ENCODE measurements at places on chromosomes 12 and 14. TPM values are rescaled to one million over a fixed set of nuclear protein-coding genes. Genes with fewer than 3 reads are reported as not detected.

- no peak for DNase-seq
- H3K4me3 ChIP-seq, result no peak overlapping the region
- H3K4me1 ChIP-seq, result peaks cover 84% of the 10 kb centered on the region
- no peak overlapping the region for H3K27ac ChIP-seq
Measured at GRCh38 chr12:45977620-45978019, 12.8 kb downstream of the SCAF11 start.

DNA sequence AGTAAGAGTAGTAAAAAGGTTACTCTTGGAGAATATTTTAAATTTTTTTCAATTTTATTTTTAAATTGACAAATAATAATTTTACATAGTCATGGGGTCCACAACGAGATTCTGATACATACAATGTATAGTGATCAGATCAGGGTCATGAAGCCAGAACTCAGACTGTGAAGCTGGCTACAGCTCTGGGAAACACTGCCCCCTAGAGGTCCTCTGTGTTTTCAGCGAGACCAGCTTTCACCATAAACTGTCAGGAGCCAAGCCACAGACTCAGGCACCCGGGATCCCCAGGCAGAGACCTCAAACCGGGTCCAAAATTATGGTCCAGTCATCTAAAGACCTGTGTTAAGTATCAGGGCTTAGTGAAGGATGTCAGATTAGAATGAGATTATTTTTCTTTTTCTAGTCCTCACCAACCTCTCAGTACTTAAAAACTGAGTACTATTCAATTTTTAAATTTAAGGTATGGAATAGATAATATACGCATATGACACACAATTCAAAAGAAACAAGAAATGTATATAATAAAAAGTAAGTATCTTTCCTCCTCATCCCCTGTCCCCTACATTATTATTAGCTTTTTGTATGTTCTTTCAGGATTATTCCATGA lies 397.1 kb downstream of the MDGA2 start:
- H3K27me3 ChIP-seq, result no peaks in the 10 kb centered on the region
- no peak overlapping the region for H3K27ac ChIP-seq
- H3K36me3 ChIP-seq, result no peaks in the 10 kb centered on the region

DNA sequence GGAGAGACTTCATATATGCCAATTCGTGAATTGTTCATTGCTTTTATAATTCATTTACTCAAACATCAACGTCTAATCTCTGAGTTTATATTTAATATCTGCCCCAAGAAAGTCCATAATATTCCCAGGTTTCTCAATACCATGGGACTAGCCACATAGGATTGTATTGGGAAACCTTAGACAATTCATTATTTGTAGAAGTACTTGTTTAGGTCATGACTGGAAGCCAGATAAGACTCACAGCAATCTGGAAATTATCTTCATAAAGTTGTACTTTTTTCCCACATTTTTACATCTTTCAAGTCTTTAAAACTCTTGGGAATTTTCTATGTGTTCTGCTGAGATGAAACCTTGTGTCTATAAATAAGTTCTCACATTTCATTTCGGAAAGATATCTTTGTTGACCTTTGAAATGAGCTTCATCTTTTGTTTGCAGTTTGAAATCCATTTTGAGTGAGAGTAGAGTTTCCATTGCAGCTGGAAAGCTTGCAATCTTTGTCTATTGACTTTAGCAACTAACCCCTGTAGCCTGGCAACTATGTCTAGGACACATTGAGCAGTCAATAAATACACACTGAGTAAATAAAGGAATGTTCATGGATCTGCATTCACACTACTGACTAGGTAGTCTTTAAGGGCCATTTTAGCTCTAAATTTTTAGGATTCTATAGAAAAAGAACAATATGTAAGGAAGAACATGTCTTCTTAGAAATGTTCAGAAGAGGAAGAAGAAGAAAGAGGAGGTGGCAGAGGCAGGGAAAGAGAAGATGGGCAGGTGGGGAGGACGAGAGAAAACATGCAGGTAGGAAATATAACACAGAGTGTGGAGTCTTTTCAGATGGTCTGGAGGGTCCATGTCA lies 154.4 kb downstream of the LRIG3 start:
- H3K27ac ChIP-seq, result peak overlapping the region; percentile 85
- H3K4me1 ChIP-seq, result peaks cover 44% of the 10 kb centered on the region
- H3K36me3 ChIP-seq, result no peaks in the 10 kb centered on the region
- H3K4me3 ChIP-seq, result no peak overlapping the region
- DNase-seq, result peak; percentile 81
- H3K27me3 ChIP-seq, result no peaks in the 10 kb centered on the region

GRCh38 chr12:92971859-92972524 lies 42.9 kb upstream of the EEA1 start:
- H3K27ac ChIP-seq, result no peak overlapping the region
- H3K4me1 ChIP-seq, result peaks cover 8% of the 10 kb centered on the region
- no peaks in the 10 kb centered on the region for H3K36me3 ChIP-seq
- H3K4me3 ChIP-seq, result no peak overlapping the region
- DNase-seq, result no peak

DNA sequence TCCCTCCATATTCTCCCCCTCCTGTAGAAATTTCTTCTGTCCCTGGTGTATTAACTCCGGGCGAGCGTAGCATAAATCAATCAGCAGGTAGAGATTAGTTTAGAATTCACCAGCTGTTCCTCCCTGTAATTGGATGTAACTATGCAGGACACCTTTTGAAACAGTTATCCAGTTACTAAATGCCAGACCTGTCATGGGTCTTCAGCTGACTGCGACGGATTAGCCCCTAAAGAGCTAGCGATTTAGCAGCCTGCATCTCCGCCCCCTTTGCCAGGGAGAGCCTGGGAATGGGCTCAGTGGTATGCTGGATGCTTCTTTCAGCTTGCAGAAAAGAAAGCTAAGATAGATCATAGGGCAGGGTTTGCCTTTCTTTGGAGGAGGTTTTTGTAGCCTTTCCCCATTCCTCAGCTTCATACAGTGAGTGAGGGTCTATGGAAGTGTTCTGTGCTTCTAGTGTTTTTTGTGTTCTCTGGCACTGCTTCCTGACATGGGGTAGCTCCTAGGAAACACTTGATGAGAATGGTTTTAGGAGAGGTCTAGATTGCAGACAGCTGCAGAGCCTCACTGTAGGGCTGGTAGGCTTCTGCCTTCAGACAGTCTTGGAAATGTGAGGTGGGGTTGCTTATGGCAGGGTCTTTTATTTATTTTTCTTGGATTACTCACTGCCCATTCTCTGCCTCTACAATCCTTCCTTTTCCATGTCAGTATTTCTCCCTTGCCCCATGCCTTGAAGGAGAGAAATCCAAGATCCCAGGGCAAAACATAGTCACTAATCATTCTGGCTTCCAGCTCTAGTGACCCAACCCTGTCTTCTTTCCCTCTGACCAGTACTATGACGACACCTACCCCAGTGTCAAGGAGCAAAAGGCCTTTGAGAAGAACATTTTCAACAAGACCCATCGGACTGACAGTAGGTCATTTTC lies 16.7 kb downstream of the COPZ1 start:
- no peaks in the 10 kb centered on the region for H3K36me3 ChIP-seq
- no peak overlapping the region for H3K4me3 ChIP-seq
- no peak for DNase-seq
- H3K27ac ChIP-seq, result no peak overlapping the region
- peaks cover 46% of the 10 kb centered on the region for H3K4me1 ChIP-seq

GRCh38 chr12:109600481-109600880 lies 26.9 kb downstream of the MVK start:
- H3K36me3 ChIP-seq, result no peaks in the 10 kb centered on the region
- no peaks in the 10 kb centered on the region for H3K27me3 ChIP-seq

DNA sequence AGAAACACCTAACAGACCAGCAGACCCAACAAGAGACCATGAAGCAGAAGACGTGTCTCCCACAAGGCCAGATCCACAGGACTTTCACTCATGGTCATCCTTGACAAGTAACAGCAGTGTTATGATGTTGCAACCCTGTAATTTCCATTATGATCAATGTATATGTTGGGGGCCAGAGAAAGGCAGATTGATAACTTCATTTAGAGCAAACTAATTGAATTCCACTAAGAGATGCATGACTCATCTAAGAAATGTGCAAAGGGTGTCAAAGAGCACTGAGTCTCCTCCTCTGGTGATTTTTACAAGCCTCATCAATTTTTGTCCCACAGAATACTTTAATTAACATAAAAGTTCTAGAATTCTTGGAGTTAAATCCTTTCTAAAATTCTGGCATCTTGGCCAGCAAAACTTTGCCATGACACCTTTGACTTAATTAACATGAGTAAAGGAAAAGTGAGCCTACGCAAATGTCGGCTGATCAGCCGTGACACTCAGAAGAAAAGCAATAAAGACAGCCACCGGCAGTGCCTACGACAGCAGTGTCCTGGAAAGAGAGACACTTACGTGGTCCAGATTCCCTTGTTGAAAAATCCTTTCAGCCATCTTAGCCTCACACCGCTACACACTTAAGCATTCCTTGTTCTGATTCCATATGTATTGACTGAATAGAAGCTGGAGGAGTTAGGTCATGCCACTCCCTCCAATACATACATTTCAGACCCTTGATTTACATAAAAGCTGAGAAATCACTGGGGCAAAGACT lies 370.2 kb upstream of the CCDC196 start:
- H3K4me1 ChIP-seq, result no peaks in the 10 kb centered on the region
- H3K27me3 ChIP-seq, result no peaks in the 10 kb centered on the region
- no peak overlapping the region for H3K4me3 ChIP-seq
- DNase-seq, result no peak

- no peaks in the 10 kb centered on the region for H3K4me1 ChIP-seq
- H3K36me3 ChIP-seq, result no peaks in the 10 kb centered on the region
- no peak for DNase-seq
- H3K27me3 ChIP-seq, result no peaks in the 10 kb centered on the region
- no peak overlapping the region for H3K4me3 ChIP-seq
- H3K27ac ChIP-seq, result no peak overlapping the region
Measured at GRCh38 chr12:13417516-13417915, 221.0 kb downstream of the EMP1 start.

DNA sequence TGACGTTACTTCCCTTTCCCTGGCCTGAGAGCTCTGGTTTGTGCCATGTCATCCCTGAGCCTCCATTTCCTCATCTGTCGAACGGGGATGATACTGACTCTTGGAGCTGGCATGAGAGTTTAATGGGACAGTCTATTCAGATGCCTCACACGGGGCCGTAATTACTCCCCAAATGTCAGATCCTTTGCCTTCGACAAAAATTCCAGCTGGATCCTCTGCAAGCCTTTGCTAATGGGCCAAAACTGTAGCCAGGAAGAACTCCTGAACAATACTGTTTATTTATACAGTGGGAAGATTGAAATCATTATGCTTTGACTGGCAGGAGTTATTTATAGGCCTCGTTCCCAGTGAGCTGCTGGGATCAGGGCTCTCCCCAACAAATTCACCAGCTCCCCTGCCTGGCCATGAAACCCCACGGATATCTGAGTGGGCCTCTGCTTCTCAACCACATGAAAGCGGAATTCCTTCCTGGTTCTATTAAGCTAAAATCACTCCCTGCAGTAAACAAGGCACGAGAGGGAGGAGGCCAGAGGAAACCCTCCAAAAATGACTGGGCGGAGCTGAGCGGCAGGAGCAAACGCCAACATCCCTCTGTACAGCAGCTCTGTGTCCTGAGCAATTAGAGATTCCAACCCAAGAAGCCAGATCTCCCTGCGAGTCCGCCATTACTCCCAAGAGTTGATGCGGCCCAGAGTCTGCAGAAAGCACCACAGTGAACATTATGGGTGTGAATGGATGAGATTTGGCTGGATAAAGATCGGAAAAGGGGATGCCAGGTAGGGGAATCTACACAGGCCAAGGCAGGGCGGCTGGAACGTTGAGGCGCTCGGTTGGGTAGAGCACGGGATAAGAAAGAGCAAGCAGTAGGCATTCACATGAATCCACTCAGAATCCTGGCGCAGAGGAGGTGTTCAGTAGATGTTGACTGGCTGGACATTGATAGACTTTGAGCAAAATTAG lies 326.1 kb downstream of the BCL11B start:
- no peak for DNase-seq
- H3K27ac ChIP-seq, result no peak overlapping the region
- H3K4me1 ChIP-seq, result no peaks in the 10 kb centered on the region
- H3K36me3 ChIP-seq, result no peaks in the 10 kb centered on the region

DNA sequence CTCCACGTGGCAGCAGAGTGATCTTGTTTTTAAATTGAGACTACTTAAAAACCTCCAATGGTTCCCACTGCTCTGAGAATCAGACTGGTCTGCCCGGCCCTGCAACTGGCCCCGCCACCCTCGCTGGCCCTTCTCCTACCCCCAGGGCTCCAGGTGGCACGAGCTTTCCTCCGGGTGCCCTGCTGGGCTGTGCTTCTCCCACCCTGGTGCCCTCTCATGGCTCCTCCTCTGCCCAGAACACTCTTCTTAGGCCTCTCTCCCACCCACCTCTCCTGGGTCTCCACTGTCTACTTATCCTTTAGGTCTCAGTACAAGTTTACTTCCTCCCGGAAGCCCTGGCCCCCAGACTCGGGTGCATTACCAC lies 26.5 kb downstream of the CCDC92 start:
- DNase-seq, result no peak
- no peak overlapping the region for H3K27ac ChIP-seq
- peaks cover 7% of the 10 kb centered on the region for H3K4me1 ChIP-seq
- H3K36me3 ChIP-seq, result peaks cover 1% of the 10 kb centered on the region
- H3K4me3 ChIP-seq, result no peak overlapping the region
- no peaks in the 10 kb centered on the region for H3K27me3 ChIP-seq

DNA sequence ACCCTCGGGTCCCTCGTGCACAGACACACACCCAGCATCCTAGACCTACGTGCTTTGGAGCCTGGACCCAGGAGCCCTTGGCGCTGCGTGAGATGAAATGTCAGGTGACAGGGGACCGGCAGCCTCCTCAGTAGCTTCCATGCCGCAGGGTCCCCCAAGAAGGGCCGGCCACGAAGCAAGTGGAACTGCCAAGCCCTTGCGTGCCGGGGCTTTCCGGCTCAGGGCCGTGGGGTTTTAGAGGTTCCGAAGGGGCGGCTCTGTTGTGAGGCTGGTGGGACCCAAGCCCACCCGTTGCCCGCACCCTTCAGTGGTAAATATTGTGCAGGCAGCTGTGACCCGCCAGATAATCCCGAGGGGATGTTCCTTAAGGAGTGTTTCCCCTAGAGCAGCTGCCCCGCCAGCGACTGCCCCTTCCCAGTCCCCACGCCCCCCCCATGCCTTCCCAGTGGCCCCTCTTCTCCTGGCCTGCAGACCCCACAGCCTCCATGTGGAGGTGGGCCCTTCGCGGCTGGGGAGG lies 133.7 kb downstream of the ADGRD1 start:
- no peaks in the 10 kb centered on the region for H3K36me3 ChIP-seq
- DNase-seq, result peak; percentile 2
- no peak overlapping the region for H3K4me3 ChIP-seq
- no peak overlapping the region for H3K27ac ChIP-seq
- H3K4me1 ChIP-seq, result no peaks in the 10 kb centered on the region

- peak; percentile 1 for DNase-seq
- H3K27ac ChIP-seq, result peak overlapping the region; percentile 70
- H3K27me3 ChIP-seq, result no peaks in the 10 kb centered on the region
- no peaks in the 10 kb centered on the region for H3K36me3 ChIP-seq
Measured at GRCh38 chr12:109737126-109737525, 23.5 kb downstream of the FAM222A start.

GRCh38 chr12:120457133-120457532 lies 10.9 kb downstream of the GATC start:
- H3K4me1 ChIP-seq, result peaks cover 48% of the 10 kb centered on the region
- no peak overlapping the region for H3K27ac ChIP-seq
- DNase-seq, result no peak

Gene NUMB
- 45.2 TPM for total RNA-seq

Gene DAO
- total RNA-seq, result not detected

Gene TSPAN11
- total RNA-seq, result 0.26 TPM

Gene RD3L
- not detected for total RNA-seq

Gene TMEM121
- 13.8 TPM for total RNA-seq

Gene RNASE2
- not detected for total RNA-seq

Gene SIX4
- 5.7 TPM for total RNA-seq

Gene CMTM5
- not detected for total RNA-seq

Gene LHX5
- not detected for total RNA-seq

Gene ACSM4
- not detected for total RNA-seq

All from body of pancreas (tissue), 4 donors.